Endodermal cell (in vitro differentiated cells): ENCODE measurements at places on chromosomes 13 and 19.

- no peak for DNase-seq
Observed at GRCh38 chr19:29682236-29682895, 17.1 kb downstream of the PLEKHF1 start.

GRCh38 chr13:21616205-21616866 is 12.4 kb upstream of the MICU2 start:
- DNase-seq = no peak

GRCh38 chr13:59545007-59545406 is 618.7 kb downstream of the DIAPH3 start:
- DNase-seq = no peak

GRCh38 chr13:27120011-27120410 is 51.6 kb downstream of the USP12 start:
- no peak for DNase-seq

GRCh38 chr19:37718304-37718703 is 1.3 kb downstream of the ZNF607 start:
- DNase-seq = peak; percentile 51

DNA sequence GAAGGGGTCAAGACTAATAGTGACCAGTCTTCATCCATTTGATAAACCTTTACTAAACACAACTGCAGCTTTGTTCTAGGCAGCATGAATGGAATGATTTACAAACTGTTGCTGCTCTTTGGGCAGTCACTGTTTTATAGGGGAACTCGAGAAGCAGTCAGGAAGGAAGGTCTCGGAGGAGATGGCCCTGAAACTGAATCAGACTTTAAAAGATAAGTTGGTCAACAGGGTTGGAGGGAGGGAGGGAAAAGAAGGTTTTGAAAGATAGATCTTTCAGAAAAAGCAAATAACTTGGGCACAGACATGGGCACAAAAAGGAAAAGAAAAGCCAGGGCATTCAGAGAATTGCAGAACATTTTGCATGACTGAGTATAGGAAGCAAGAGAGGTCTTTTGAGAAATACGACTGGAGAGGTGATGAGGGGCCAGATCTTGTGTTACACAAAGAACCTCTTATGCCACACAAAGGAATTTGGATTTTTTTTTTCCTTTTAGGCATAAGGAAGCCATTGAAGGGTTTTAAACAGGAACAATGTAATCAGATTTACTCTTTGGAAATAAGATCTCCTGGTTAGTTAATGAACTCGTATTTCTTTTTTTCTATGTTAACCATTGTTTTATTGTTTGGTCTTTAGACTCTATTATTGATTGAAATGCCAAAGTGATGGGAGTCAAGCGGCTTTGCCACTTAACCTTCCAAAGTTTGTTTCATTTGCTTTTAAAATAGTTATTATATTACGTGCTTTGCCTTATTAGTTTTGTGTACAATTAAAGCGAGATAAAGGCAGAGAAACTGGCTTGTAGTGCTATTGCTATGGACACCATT is 37.5 kb upstream of the SACS start:
- no peak for DNase-seq
